Heart left ventricle (tissue), 16 donors: ENCODE measurements at places on chromosomes 13 and 19.
A peak's percentile ranks its signal among the peaks of the same experiment; 100 is the strongest.

DNA sequence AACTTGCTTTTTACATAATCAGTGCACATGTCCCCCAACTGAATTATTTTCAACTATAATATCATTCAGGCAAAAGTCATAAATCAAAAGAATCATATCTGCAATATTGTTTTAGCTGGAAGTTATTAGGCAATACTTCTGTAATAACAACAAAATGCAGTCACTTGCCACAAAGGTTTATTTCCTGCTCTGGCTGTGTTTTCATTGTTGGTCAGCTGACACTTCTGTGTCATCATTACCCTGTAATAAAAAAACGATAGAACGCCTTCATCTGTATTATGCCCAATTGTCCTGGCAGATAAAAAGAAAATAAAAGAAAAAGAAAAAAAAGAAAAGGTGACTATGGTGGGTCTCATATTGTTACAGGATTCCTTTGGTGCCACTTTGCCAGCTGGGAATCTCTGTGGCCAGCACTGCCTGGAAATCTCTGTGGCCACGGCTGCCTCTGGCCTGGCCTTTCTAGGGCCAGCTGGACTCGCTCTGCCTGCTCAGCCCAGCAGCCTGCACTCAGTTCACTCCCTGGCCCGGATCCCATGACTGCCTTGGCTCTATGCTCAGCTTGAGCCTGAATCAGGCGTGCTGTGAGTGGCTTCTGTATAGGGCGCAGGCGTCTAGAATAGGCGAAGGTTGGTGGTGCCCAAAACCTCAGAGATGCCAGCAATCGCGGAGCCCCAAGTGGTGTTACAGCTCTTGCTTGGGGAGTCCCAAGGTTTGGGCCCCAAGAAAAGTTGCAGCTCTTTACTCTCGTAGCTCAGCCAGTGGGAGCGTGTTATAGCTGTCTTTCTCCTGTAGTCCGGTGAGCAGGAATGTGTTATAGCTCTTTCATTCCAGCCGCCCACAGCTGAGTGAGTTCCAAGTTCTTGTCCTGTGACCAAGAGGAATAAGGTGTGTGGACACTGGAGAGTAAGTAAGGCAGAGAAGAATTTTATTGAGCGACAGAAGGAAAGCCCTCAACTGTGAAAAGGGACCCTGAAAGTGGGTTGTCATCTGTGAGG lies 1227.1 kb downstream of the SLITRK1 start:
- DNase-seq = peak; percentile 79

DNA sequence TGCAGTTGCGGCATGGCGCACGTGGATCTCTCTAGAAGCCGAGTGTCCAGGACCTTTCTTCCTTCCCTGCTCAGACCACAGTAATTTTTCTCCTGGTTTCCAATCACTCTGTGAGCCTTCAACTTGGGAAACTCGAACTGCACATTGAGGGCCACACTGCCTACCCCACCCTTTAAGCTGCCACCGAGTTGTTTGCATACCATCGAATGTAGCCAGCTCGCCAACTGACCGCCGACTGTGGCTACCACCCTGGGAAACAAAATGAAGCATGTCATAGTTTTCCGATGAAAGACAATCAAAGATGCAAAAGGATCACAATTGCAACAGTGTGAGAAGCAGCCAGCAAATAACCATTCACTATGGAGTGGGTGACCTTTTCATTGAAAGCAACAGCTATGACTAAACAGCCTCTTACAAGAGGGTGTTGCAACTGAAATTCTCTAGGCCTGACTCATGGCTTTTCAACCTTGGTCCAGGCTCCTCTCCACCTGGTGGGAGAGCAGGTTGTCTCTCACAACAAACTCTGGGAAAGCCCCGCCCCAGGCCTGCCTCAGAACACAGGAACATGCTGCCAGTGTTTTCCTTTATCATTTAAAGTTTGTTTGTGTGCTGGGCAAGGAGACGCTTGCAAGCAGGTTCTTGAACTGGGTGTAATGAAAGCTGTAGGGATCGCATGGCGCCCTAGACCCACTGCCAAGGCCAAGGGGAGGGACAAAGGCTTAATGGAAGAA lies 141.7 kb upstream of the SERP2 start:
- DNase-seq = peak; percentile 72

DNA sequence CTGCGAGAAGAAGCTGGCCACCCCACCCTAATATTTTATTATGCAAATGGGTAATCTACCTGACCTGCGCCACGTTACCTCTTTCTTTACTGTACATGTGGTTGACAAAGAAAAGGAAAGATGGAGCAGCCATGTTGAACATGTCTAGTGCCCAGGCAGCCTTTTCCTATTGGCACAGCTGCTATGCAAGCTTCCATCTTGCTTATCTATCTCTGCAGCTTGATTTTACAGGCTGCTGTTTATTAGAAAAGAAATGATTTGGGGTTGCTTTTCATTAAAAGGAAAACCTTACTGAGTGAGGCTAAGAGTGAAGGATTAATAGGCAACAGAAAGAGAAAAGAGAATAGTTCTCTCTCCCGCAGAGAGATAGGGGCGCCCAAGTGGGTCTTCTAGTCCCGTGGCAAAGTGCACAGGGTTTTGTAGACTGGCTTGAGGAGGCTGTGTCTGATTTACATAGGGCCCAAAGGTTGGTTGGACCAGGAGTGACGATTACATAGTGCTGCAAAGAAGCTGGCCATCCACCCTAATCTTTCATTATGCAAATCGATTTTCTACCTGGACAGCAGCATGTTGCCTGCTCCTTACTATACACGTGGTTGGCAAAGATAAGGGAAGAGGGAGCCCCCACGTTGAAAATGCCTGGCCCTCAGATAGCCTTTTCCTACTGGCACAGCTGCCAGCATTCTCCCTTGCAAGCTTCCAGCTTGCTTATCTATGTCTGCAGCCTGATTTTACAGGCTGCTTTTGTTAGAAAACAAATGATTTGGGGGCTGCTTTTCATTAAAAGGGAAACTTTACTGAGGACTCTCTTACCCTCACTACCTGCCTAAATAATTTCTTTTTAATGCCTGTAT lies 28.3 kb downstream of the OR10H4 start:
- no peak for DNase-seq

- DNase-seq = no peak
These were observed 6.1 kb upstream of the GGACT start for GRCh38 chr13:100594731-100595130.

DNA sequence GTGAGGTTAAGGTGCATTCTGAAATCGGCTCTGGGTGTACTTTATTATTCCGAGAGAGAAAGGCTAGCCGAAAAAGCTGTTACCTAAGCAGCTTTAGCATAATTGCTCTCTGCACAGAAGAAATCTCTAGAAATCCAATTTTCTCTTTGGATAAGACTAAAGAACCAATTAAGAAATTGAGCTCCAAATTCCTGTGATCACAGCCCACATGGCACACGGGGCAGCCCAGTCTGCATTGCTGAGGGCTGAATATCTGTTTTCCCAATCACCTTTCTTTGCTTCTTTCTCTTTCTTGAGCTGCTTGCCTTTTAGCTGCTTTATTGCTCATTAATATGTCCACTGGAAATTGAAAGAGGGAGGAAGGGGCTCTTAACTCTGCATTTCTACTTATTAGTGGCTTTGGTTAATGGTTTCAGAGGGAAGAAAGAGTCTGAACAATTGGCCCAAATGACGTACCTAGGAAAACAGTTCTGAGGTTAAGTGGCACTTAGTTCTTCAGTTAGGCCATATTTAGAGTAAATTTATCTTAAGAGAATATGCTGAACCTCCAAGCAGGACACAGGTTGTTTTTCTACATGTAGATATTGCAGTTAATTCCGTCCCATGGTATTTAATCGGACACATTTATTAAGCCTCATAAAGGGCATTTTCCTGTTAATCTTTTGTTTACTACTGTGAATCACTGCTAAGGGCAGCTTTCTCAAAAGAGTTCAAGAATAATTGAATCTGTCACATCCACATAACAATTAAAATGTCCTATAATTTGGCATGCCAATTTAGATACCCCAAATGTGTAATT lies 265.7 kb downstream of the ABCC4 start:
- no peak for DNase-seq

DNA sequence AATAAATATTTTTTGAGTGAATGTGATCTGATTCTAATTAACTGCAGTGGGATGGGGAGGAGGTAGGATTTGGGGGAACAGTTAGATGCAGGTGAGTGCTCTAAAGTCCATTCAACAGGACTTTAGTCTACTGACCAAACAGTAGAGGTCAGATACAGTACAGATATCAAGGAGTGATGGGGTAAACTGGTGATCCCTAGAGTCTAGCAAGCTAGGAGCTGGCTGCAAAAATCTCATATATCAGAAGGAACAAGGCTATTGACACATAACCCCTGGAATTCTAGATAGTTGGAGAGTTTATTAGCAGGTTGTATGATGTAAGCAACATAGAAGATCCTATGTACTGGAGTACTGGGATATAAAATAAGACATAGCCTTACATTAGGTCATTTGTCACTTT lies 131.6 kb downstream of the HS6ST3 start:
- no peak for DNase-seq
